ENCODE measurements at places on chromosomes 7 and 10.

GRCh38 chr10:71622616-71623015, 97.0 kb downstream of the C10orf105 start:
- DNase-seq: no peak

GRCh38 chr7:1368682-1369571, 90.3 kb downstream of the MICALL2 start:
- DNase-seq: no peak

- no peak for DNase-seq
Observed at GRCh38 chr10:120559800-120560199, 102.8 kb downstream of the PLPP4 start.

GRCh38 chr7:41002741-41003610, 699.9 kb downstream of the INHBA start:
- DNase-seq: no peak

GRCh38 chr10:75049316-75050148, 61.9 kb upstream of the SAMD8 start:
- DNase-seq: no peak

GRCh38 chr7:102912742-102913141, at the start of gene LRRC17:
Gene LRRC17, plus strand, starts transcription at chr7:102913000. Its CDS starts 20,914 bp downstream, at chr7:102933914.
- DNase-seq: no peak

DNA sequence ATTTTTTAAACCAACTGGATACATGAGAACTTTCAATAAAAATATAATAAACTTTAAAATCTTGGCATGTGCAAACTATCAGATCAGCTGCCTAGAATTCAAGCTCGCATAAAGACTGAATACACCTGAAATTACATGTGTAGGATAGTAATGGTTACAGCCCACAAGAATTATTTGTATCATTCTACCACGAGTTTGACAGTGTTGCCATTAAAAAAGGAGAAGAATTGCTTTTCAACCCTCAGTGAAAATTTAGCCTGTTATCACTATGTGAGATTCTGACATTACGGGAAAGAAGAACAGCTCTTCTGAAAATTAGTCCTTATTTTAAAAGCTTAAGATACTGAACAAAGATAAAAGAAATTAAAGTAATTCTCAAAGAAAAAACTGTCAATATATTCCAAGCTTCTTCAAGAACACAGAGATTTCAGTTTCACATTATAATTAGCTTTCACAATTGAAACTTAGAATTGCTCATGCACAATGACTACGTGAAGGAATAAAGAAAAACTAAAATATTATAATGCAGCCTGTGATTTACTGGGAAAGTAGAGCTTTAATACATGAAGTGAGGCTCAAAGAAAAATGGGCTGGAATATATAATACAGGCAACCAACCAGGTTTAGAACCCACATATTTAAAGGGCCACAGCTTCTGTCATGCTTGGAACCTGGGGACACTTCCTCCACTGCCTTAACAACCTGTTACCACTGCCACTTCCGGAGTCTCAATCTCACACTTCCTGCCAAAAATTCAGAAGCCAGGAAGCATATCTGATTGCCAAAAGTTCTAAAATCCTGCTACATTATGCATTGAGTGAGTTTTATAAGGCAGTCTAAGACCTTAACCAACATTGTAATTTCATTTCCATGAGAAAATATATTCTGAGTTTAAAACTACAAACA, 23.2 kb downstream of the TPK1 start:
- DNase-seq: no peak

GRCh38 chr10:61708846-61709245, 46.1 kb downstream of the CABCOCO1 start:
- DNase-seq: no peak

DNA sequence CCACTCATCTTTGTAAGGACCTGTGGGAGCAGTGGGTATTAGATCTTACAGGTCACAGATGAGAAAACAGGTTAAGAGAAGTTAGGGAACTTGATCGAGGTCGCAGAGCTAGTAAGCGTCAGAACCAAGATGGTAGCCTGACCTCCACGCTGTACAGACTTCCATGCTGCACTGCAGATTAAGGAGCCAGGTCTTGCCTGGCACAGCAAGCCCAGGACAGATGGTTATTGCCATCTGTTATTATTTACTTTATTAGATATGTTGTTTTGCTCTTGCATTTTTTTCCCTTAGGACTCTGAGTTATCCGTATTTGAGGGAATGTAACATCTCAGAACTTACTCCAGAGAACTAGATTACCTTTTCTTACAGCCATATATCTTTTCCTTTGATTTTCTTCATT, 147.2 kb downstream of the NSUN6 start:
- DNase-seq: no peak

- no peak for DNase-seq
Observed at GRCh38 chr10:129935867-129936152, 28.3 kb downstream of the EBF3 start.

- no peak for DNase-seq
Observed at GRCh38 chr7:149838992-149839408, 825 bp downstream of the ZNF862 start.
